RPMI8226 (cell line): ENCODE measurements at places on chromosomes 12 and 14.

- no peak for DNase-seq
These were observed 144.3 kb upstream of the FKBP4 start for GRCh38 chr12:2650261-2651067.

GRCh38 chr12:112602150-112602549 lies 183.4 kb downstream of the PTPN11 start:
- DNase-seq = no peak

- DNase-seq = no peak
These were observed 107.6 kb upstream of the SFSWAP start for GRCh38 chr12:131603106-131603938.

GRCh38 chr12:67647799-67648520 lies 585 bp upstream of the DYRK2 start:
- DNase-seq = peak; percentile 77

- DNase-seq = no peak
These were observed 22.7 kb upstream of the SRGAP1 start for GRCh38 chr12:63821781-63822251.

DNA sequence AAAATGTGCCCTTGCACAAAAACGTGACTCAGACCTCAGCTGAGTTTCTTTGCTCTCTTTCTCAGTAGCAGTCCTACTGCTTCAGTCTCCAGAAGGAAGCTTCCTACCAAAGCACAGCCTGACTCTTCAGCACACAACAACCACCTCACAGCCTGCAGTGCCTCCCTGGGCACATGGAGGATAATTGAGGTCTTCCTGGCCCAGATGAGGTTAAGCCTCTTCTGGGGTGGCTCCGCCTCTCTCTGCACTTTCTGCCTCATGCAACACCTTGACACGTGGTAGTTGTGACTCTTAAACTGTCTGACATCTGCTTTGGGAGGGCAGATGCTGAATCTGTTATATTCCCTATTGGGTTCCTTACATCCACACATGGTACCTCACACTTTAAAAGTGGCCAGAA lies 33.8 kb downstream of the GIT2 start:
- no peak for DNase-seq

- DNase-seq = no peak
These were observed 53.9 kb downstream of the ISCA2 start for GRCh38 chr14:74547331-74547927.

GRCh38 chr12:52441320-52441911 lies 7.2 kb upstream of the KRT75 start:
- DNase-seq = no peak

GRCh38 chr14:29446971-29447370 lies 480.7 kb downstream of the PRKD1 start:
- DNase-seq = no peak

DNA sequence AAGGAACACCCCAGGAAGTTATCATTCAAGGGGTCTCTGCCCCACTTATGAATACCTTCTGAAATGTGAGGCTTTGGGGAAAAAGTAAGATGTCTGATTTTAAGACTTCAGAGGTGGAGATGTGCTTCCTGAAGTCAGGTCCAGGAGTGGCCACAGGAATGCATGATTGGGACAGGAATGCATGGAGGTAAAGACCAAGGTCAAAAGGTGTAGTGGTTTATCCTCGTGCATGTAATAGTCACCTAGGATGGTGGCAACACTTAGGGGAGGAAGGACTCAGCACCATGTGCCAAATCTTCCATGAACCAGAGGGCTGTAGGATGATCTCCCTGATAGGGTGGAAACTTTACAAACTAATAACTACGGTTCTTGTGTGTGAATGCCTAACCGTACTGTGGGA lies 217.3 kb downstream of the C12orf75 start:
- no peak for DNase-seq

DNA sequence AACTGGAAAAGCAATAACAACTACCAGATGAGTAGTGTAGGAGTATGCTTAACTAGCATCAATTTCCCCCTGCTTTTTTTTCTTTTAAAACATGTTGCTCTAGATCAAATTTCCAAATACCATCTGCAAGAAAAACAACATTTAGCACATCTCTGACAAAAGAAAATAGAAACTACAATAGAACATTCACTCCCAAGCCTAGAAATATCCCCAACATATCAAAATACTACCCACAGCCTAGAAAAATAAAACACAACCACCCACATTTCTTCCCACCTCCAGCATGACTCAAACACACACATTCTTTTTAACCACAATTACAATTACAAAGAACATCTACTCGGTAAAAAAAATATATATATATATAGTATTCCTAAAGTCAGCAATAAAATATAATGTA lies 120.0 kb downstream of the PPFIA2 start:
- no peak for DNase-seq

- no peak for DNase-seq
These were observed 18.9 kb downstream of the LEMD3 start for GRCh38 chr12:65188179-65188701.

- no peak for DNase-seq
These were observed 29.2 kb downstream of the GPR135 start for GRCh38 chr14:59435987-59436386.

- DNase-seq = no peak
These were observed 129.3 kb upstream of the PMCH start for GRCh38 chr12:102326982-102327381.

- DNase-seq = no peak
These were observed 377.8 kb downstream of the KCNH5 start for GRCh38 chr14:62667421-62667914.

GRCh38 chr14:72925171-72925759 lies 999 bp upstream of the DCAF4 start:
- DNase-seq = no peak

- DNase-seq = no peak
These were observed 1.2 kb upstream of the SRGAP1 start for GRCh38 chr12:63843254-63843720.

GRCh38 chr14:103109535-103110441 lies 13.5 kb upstream of the TNFAIP2 start:
- peak; percentile 77 for DNase-seq

GRCh38 chr12:51346581-51346980 lies at the start of gene CELA1:
Gene CELA1, minus strand, starts transcription at chr12:51346679. Its CDS starts 41 bp downstream, at chr12:51346638.
- no peak for DNase-seq

DNA sequence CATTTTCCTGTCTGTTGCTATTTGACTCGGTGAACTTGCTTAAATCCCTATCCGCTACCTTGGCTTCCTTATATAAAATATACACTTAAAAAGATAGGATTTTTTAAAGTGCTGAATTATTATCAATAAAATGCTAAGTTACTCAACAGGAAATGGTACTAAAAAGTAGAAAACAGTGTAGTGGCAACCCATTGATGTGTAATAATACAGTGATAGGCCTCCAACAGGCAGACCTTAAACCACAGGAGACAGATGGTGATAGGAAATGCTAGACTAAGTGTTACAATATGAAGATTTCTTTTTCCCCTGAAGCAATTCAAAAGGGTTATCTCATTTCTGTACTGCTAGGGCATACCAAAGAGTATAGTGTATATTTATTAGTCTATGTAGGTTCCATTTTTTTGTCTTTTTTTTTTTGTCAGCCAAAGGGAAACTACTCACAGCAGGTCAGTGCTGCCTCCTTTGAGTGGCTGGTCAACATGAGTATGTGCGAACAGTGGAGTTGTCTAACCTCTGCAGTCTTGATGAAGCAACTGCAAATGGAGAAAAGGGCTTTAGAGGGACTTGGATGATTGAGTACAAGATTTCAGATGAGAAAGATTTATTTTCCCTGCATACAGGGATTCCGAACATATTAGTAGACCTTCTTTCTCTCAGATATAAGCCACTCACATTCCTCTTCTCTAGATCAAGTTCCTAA lies 183.8 kb downstream of the ACSS3 start:
- no peak for DNase-seq

- peak; percentile 66 for DNase-seq
These were observed 764 bp downstream of the DYNLL1 start for GRCh38 chr12:120496413-120497340.

- DNase-seq = no peak
These were observed 48.8 kb upstream of the LTBP2 start for GRCh38 chr14:74660863-74661262.

DNA sequence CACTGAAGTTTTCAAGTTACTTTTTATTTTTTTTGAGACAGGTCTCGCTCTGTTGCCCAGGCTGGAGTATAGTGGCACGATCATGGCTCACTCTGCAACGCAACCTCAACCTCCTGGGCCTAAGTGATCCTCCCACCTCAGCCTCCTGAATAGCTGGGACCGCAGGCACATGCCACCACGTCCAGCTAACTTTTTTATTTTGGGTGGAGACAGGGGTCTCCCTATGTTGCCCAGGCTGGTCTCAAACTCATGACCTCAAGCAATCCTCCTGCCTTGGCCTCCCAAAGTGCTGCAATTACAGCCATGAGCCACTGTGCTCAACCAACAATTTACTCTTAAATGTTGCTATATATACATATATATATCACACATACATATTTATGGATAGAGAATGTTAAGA lies 27.4 kb upstream of the LGALS3 start:
- DNase-seq = no peak

- DNase-seq = no peak
These were observed 331.1 kb downstream of the GLT1D1 start for GRCh38 chr12:129184127-129184928.

GRCh38 chr12:18158774-18159557 lies 69.0 kb upstream of the RERGL start:
- DNase-seq = peak; percentile 69

DNA sequence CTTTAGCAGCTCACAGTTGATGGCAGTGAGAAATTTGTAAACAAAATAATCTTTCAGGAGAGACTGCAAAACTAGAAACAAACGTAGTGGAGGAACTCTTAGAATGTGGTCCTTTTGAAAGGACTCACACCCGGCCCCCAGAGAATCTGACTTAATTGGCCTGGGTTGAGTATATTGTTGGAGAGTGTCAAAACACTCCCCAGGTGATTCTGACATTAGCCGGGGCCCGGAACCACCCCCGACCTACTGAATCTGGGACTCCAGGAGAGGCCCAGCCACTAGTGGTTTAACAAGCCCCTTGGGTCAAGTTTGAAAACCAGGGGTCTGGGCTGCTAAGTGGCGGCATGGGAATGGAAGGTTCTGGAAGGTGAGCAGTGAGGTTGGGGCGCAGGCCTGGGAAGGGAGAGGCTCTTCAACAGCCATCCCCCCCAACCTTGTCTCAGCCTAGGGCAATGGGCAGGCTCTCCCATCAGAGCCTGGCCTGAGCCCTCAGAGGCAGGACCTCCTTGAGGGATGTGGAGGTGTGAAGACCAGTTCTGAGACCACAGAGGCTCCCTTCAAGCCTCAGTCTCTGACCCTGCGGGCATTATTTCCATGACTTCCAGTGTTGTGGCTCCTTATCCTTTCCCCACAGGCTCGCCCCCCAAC lies 1.1 kb upstream of the ELK3 start:
- no peak for DNase-seq

GRCh38 chr12:124597041-124597440 lies 29.6 kb upstream of the NCOR2 start:
- no peak for DNase-seq

- DNase-seq = no peak
These were observed 14.2 kb downstream of the NOXRED1 start for GRCh38 chr14:77409131-77409533.

DNA sequence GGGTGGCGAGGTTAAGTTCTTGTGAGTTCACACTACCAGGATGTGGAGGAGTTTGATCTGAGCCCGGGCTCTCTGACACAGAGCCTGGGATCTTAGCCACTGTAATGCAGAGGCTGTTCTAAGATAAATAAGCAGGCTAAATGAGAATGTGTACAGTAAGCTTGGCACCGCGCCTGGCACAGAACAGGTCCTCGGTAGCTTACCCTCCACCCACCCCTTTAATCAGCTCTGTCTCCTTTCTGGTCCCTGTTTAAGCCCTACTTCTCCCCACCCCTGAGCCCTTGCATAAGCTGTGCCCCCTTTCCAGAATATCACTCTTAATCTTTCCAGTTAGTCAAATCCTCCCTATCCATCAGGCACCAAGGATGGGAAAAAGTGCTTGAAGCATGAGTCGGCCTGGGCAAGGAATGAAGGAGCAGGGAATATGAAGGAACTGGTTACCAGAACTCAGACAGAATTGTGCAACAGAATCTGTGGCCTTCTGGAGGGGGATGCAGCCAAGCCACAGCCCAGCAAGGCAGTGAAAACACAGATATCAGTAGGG lies 32.8 kb upstream of the CMKLR1 start:
- DNase-seq = no peak

- DNase-seq = no peak
These were observed 150.5 kb downstream of the PELI2 start for GRCh38 chr14:56268673-56269072.

GRCh38 chr14:94707494-94707893 lies 62.4 kb downstream of the GSC start:
- DNase-seq = no peak

DNA sequence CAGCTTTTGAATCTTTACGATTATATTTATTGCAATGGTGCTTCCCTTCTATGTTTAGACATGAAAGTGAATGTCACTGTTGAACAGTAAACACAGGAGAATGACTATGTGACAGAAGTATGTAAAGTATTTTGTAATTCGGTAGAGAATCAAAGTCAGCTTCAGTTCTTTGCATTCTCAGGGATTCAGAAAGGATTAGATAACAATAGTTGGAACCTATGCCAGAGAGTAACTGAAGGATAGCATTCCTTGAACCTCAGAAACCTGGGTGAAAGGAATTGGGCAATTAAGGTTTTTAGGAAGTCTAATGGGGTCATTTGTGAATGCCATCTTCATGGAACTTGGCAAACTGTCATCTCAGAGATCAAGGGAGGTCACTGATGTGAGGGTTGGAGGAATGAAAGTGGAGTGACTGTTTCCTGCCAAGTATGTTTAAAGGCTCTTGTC lies 305.3 kb upstream of the DDHD1 start:
- DNase-seq = no peak

- DNase-seq = no peak
These were observed 144.6 kb downstream of the ETV6 start for GRCh38 chr12:11793921-11794710.

DNA sequence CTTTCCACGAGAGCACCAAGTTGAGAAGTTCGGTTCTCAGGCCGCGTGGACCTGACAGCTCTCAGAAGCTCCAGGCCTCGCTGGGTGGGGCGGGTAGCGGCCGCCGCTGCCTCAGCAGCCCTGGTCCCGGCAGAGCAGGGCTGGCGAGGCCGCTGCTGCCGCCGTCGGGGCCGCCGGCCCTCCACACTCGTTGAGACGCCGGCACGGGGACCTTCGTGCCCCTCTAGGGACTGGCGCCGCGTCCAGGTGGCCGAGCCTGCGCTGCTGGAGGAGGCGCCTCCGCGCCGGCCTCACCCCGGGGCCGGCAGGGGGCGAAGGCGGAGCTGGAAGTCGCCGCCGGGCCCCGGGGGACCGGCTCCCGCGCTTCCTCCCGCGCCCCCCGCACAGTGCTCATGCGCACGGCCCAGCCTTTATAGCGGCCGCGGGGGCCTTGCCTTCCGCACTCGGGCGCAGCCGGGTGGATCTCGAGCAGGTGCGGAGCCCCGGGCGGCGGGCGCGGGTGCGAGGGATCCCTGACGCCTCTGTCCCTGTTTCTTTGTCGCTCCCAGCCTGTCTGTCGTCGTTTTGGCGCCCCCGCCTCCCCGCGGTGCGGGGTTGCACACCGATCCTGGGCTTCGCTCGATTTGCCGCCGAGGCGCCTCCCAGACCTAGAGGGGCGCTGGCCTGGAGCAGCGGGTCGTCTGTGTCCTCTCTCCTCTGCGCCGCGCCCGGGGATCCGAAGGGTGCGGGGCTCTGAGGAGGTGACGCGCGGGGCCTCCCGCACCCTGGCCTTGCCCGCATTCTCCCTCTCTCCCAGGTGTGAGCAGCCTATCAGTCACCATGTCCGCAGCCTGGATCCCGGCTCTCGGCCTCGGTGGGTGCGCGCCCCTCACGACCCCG lies at the start of gene COCH:
COCH (plus strand) TSS at position 440 of the 879 bp plus-strand sequence; CDS start at position 820, 380 bp downstream.
- peak; percentile 39 for DNase-seq

GRCh38 chr14:92414690-92415445 lies 91.9 kb downstream of the SLC24A4 start:
- no peak for DNase-seq
